ENCODE measurements at places on chromosomes 2 and 18.

GRCh38 chr2:224210286-224211180 is 171.4 kb upstream of the SERPINE2 start:
- DNase-seq: no peak

- DNase-seq: no peak
Observed at GRCh38 chr18:811892-812375, at the start of gene YES1. Gene YES1, minus strand, starts transcription at chr18:812242. Its CDS starts 55,415 bp downstream, at chr18:756827.

DNA sequence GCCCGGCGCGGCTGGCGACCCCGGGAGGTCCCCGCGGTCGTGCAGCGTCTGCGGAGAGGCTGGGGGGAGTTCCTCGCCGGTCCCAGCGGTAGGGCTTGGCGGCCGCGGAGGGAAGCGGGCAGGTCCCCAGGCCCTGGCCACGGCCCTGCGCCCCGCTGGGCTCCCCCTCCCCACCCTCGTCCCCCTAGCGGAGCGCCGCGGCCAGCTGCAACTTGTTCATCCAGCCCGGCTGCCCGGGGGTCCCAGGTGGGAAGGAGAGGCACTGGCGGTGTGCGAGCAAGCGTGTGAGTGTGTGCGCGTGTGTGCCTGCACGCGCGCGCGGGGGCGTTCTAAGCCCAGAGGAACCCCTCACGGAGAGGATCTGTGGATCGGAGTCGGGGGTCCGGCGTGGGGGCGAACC is 1.3 kb downstream of the PTPRM start:
- no peak for DNase-seq

DNA sequence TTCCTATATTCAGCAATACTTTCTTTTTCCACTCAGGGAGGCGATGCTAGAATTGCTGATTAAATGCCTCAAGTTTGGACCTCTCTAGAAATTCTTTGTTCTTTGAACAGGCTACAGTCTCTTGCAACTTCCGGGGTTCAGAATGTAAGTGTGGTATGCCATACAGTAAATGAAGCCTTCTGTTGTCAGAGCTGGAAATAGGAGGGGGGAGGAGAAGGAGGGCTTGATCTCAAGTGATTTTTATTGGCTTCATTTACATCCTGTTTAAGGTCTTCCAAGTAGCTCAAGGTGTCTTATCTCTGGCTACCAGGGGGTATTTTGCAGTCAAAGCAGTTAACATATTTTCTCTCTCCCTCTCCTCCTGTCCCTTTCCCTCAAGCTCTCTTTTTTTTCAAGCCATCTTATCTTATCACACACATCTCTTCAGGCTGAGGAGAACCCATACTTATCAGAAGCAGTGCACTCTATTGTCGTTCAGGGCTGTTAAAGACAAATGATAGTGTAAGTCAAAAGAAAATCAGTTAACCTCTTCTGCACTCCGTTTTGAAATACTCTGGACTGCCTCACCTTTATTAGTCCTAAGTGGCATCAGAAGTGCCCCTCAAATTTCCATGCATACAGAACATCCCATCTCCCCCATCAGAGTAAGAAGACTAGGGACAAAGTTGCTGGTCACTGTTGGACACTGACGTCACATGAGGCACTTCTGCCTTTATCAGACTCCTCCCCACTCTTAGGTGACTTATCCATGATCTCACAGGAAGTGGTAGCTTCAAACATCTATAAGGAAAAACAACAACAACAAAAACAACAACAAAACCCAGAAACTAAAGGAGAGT is 112.2 kb downstream of the ZNF521 start:
- DNase-seq: no peak

DNA sequence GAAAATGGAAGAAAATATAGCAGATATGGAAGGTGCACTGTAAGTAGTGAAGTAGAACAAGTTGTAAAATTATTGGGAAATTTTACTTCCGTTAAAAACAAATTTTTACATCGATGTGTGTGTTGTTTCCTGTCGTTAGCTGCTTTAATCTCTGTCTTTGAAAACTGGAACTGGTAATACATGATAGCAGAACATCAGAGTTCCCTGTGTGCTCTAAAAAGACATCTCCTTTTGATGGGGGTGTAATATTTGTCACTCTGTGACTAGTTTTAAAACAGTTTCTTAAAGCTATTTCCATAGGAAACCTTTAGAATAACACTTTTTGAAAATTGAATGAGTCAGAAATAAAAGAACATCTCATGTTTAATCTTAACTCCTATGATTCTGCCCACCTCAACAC is 43.5 kb downstream of the COX7A2L start:
- no peak for DNase-seq

DNA sequence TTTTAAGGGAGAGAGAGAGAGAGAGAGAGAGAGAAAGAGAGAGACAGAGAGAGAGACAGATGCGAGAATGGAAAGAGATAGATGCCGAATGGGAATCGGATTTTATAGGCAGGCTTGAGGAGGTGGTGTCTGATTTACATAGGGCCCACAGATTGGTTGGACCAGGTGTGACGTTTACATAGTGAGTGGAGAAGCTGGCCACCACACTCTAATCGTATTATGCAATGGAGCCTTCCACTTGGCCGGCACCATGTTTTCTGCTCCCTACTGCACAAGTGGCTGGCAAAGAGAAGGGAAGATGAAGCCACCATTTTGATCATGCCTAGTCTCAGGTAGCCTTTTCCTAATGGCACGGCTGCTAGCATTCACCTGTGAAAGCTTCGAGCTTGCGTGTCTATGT is 33.9 kb downstream of the CD8B2 start:
- DNase-seq: no peak

- DNase-seq: no peak
Observed at GRCh38 chr2:25063876-25064660, 22.2 kb downstream of the EFR3B start.
